ENCODE measurements at places on chromosomes 2 and 18.

DNA sequence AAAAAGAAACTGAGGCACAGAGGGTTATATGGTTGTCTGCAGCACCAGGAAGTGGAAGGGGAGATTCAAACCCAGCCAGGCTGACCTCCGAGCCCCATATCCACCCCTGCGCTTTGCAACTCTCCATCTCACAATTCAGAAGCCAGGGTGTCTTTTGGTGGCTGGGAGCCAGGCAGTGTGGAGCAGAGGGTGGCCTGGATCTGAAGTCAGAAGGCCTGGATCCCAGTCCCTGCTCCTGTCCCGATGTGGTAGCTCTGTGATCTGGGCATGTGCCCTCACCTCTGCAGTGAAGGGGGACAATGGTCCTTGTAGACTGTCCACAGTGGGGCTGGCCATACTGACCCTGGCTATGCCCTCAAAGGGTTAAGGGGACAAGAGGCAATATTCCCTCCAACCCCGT lies 57.0 kb downstream of the CIB4 start:
- no peak for DNase-seq

GRCh38 chr18:26656431-26656943 lies 108.1 kb upstream of the KCTD1 start:
- no peak for DNase-seq

- DNase-seq, result no peak
These were observed 69.3 kb upstream of the MCFD2 start for GRCh38 chr2:46984642-46985476.

GRCh38 chr2:81835321-81836000 lies 1530.9 kb upstream of the LRRTM1 start:
- no peak for DNase-seq

DNA sequence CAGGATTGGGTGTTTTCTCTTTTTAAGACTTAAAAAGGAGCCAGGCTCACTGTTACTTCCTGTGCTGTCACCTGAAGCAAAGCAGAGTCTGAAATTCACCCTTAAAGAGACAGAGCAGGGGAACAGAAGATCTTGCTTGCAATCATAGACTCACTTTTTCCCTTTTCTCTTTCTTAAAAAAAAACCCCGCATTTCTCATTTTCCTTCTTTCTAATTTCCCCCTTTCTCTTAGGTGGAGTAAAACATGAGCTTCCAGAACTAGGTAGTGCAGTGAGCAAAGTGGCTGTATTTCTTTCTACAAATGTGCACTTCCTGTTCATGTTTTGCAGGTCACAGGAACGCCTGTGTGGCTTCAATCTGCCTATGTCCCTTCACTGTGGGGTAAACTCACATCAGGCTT lies 381.2 kb downstream of the LPIN1 start:
- DNase-seq, result no peak

- DNase-seq, result no peak
These were observed 180.7 kb downstream of the NCK2 start for GRCh38 chr2:105925390-105925789.
